Neuronal stem cell (in vitro differentiated cells): ENCODE measurements at places on chromosomes 2 and 18.

DNA sequence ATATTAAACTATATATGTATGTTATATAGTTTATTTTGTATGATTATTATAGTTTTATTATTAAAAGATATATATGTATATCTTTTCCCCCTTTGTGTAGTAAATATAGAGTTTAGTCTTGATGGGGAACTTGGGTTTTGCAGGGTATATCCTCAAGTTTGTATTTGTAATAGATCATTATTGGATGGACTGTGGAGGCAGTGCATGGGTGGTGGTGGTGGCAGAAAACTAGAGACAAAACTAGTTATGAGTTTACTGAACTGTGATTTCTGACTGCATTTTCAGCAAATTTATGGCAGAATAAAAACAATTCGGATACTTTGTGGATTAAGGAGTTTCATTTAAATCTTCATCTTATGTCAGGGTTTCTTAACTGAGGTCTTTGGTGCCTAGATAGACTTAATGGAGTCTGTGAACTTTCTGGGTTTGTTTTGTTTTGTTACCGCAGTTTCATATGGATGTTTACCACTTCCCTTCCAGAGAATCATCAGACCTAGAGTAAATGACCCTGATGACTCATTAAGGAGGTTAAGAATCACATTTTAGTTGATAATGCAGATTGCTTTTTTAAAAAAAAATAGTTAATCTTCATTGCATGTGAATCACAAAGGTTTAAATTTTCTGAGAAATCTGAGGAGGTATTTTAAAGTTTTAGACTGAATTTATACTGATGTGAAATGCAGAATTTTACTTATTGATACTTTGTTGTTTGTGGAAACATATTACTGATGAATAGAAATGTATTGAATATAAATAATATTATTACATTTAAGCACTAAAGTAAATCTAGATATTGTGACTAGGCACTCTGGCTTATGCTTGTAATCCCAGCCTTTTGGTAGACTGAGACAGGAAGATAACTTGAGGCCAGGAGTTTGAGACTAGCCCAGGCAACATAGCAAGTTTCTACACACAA lies 14.5 kb downstream of the EPC2 start:
- no peak for DNase-seq
- no peaks in the 10 kb centered on the region for H3K36me3 ChIP-seq
- H3K27me3 ChIP-seq, result no peaks in the 10 kb centered on the region
- H3K27ac ChIP-seq, result no peak overlapping the region
- H3K4me1 ChIP-seq, result no peaks in the 10 kb centered on the region

DNA sequence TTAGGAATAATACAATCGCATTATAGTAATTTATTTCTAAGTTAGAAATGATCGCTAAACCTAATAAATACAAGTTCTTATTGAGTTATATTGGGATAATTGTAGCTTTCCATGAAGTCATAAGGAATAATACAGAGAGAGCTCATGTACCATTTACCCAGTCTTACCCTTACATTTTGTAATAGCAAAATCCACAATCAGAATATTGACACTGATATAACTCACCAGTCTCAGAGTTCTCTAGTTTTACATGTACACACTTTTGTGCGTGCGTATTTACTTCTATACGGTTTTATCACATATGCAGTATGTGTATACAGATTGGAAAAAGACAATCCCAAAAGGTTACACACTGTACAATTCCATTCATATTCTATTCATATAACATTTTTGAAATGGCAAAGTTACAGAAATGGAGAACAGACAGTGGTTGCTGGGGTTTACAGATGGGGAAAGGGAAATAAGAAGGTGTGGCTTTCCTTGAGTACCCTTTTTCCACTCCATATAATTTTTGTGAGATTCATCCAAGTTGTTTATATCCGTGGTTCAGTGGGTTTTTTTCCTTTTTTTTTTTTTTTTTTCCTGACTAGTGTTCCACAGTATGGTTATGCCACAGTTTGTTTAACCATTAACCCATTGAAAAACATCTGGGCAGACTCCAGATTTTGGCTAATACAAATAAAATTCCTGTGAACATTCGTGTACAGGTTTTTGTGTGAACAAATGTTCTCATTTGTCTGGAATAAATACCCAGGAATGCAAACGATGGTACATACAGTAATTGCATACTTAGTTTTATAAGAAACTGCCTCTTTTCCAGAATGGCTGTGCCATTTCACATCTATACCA lies 117.2 kb downstream of the HNMT start:
- H3K27ac ChIP-seq, result no peak overlapping the region
- no peak overlapping the region for H3K4me3 ChIP-seq
- no peak for DNase-seq
- no peaks in the 10 kb centered on the region for H3K4me1 ChIP-seq

GRCh38 chr2:236665101-236665500 lies 95.5 kb downstream of the ACKR3 start:
- H3K36me3 ChIP-seq, result no peaks in the 10 kb centered on the region
- H3K27ac ChIP-seq, result no peak overlapping the region
- peaks cover 10% of the 10 kb centered on the region for H3K4me1 ChIP-seq
- no peak overlapping the region for H3K4me3 ChIP-seq

DNA sequence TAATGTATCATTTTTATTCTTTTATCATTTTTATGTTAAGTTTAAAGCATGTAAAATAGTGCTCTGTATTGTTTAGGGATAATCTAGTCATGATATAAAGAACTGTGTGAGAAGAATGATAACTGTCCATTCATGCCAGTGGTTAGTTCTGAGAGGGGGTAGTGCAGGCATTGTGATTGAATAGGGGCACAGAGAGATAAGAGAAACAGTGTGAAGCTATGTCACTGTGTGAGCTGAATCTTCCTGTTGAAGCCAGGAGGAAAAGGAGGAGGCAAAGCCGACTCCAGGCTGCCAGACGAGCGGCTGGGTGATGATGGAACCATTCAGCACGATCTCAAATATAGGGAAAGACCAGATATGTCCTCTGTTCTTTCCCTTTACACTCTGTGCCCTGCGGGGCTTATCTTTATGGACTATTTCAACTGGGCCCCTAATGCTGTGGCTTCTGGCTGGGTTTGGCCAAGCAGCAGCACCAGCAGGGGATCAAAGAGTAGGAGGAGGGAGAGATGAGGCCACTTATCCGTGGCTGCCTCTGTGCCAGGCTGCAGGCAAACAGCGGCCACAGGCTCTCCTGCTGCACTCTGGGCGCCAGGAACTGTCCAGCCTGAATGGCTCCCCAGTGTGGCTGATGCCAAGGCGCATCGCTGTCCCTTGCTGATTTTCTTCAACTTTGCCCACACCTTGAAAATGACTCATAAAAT lies 128.0 kb downstream of the SPP2 start:
- H3K4me1 ChIP-seq, result peaks cover 5% of the 10 kb centered on the region
- H3K27ac ChIP-seq, result no peak overlapping the region
- DNase-seq, result no peak
- no peaks in the 10 kb centered on the region for H3K27me3 ChIP-seq
- H3K4me3 ChIP-seq, result no peak overlapping the region
